ENCODE measurements at places on chromosomes 12 and 14. TPM values are rescaled to one million over a fixed set of nuclear protein-coding genes. Genes with fewer than 3 reads are reported as not detected.

DNA sequence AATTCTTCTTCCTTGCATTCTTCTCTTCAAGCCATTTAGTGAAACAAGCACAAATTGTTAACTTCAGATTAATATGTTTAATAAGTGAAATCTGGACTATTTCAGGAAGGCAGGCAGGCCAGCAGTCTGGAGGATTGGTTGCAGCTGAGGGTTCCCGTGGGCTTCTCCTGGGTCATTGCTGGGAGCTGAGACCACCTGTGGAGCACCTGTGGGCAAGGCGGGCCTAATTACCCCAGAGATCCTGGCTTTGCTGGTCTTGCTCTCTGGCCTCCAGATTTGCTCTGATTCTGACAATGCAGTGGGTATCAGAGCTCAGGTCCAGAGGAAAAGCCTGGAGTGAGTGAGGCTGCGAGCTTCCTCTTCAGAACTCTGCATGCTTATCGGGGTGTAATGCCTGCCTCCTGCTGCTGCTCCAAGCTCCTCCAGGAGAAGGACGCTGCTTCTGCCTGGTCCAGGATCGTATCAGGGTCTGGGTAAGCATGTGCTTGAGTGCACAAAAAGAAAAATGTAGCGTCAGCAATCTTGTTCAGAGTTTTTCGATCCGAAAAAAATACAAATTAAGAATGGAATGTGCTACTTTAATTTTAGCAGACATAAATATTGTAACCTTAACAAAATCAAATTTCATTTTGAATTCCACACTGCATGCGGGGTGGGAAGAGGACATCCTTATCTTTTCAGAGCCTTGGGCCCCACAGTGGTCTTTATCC is 93.8 kb downstream of the TMEM30B start:
- peaks cover 7% of the 10 kb centered on the region for H3K27me3 ChIP-seq
- H3K4me1 ChIP-seq = no peaks in the 10 kb centered on the region
- H3K36me3 ChIP-seq = no peaks in the 10 kb centered on the region
- no peak for DNase-seq
- H3K27ac ChIP-seq = no peak overlapping the region

Gene MMP14
- 1.9 TPM for total RNA-seq

DNA sequence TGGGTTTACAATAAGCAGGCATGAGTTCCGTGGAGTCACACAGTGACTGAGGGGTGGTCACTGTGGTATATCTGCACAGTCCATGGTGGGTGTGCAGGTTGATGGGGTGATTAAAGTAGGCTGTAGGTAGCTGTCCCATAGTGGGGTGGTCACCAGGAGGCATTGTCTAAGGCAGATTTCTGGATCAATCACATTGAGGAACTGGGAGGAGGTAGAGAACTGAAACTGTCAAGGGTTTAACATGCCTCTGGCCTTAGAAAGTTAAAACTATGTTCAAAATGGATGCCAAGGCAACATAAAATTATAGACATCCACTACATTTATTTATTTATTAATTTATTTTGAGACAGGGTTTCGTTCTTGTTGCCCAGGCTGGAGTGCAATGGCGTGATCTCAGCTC is 8.3 kb downstream of the ADCK1 start:
- no peak overlapping the region for H3K27ac ChIP-seq
- H3K36me3 ChIP-seq = no peaks in the 10 kb centered on the region
- no peak for DNase-seq
- H3K4me3 ChIP-seq = no peak overlapping the region
- H3K4me1 ChIP-seq = no peaks in the 10 kb centered on the region

GRCh38 chr14:76236172-76237130 is 84.7 kb downstream of the GPATCH2L start:
- no peaks in the 10 kb centered on the region for H3K27me3 ChIP-seq
- no peak for DNase-seq
- no peaks in the 10 kb centered on the region for H3K4me1 ChIP-seq
- H3K27ac ChIP-seq = no peak overlapping the region
- H3K36me3 ChIP-seq = no peaks in the 10 kb centered on the region

DNA sequence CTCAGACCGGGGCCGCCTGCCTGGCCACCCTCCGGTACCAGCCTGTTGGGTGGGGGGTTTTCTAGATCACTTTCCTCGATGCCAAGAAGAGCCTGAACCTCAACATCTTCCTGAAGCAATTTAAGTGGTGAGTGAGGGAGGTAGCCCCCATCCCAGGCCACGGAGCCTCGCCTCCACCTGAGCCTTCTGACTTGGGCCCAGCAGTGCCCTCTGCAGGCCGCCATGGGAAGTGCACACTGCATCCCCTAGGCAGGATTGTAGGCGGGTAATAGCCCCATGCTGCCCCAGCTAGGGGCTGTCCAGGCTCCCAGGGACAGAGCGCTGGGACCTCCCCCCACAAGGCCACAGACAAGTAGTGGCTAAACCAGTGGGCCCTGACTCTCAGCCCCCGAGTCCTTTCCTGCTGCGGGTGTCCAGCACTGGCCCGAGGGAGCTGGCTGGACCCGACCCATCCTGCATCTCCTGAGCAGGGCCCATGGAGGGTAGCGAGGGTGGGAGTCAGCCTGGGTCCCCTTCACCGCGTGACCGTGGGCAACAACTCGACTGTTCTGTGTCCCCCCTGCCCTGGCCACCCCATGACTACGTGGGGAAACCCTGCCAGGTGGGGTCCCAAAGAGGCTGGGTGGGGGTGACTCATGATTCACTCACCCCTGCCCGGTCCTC is 15.3 kb upstream of the ADSS1 start:
- no peak overlapping the region for H3K27ac ChIP-seq
- no peaks in the 10 kb centered on the region for H3K27me3 ChIP-seq
- peaks cover 59% of the 10 kb centered on the region for H3K36me3 ChIP-seq
- peak; percentile 80 for DNase-seq
- no peaks in the 10 kb centered on the region for H3K4me1 ChIP-seq

DNA sequence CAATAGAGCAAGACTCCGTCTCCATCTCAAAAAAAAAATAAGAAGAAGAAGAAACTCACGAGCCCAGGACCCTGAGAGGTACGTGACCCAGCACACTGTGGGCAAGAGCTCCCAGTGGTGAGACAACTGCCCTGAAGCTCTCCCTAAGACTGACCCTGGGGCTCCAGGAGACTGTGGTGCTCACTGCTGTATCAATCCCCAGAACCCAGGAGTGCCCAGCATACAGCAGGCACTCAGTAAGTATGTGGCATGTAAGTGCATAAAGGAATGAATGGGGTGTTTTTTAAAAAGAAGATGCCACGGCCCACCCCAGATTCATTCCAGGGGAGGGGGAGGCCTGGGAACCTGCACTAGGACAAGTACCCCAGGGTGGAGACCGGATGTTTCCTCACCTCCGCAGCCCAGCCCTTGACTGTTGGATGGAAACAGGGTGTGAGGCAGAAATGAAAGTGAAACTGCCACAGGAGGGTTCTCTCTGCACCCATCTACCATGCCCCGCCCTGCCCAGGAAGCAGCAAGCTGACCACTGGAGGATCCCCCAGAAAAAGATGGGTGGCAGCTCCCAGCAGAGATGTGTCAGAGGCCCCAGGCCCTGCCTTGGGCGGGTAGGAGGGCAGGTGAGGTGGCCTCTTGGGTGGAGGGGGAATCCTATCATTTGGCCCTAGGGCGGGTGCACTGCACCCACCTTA is 12.2 kb downstream of the ITPK1 start:
- DNase-seq = peak; percentile 65
- peaks cover 15% of the 10 kb centered on the region for H3K4me1 ChIP-seq

DNA sequence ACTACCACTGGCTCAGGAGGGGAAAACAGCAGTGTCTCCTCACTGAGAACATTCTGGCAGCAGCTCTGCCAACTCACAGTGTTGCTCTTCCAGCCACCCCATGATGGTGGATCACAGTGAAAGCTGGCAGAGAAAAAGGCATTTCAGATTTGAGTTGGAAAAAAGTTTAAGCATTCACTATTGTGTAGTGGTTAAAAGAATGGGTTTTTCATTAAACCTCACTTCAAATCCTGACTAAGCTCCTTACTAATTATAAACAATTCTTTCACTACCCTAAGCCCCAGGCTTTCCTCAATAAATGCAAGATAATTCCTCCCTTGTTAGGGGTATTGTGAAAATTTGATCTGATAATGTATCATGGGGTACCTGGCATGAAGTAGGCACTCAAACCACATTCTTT is 518.1 kb downstream of the SNAPC1 start:
- no peak overlapping the region for H3K27ac ChIP-seq
- DNase-seq = no peak
- H3K36me3 ChIP-seq = no peaks in the 10 kb centered on the region
- no peaks in the 10 kb centered on the region for H3K27me3 ChIP-seq
- no peaks in the 10 kb centered on the region for H3K4me1 ChIP-seq

- no peaks in the 10 kb centered on the region for H3K4me1 ChIP-seq
- H3K27me3 ChIP-seq = no peaks in the 10 kb centered on the region
- no peak overlapping the region for H3K27ac ChIP-seq
- no peak for DNase-seq
- H3K4me3 ChIP-seq = no peak overlapping the region
These were observed 221.7 kb downstream of the ZFP36L1 start for GRCh38 chr14:68571114-68571591.

DNA sequence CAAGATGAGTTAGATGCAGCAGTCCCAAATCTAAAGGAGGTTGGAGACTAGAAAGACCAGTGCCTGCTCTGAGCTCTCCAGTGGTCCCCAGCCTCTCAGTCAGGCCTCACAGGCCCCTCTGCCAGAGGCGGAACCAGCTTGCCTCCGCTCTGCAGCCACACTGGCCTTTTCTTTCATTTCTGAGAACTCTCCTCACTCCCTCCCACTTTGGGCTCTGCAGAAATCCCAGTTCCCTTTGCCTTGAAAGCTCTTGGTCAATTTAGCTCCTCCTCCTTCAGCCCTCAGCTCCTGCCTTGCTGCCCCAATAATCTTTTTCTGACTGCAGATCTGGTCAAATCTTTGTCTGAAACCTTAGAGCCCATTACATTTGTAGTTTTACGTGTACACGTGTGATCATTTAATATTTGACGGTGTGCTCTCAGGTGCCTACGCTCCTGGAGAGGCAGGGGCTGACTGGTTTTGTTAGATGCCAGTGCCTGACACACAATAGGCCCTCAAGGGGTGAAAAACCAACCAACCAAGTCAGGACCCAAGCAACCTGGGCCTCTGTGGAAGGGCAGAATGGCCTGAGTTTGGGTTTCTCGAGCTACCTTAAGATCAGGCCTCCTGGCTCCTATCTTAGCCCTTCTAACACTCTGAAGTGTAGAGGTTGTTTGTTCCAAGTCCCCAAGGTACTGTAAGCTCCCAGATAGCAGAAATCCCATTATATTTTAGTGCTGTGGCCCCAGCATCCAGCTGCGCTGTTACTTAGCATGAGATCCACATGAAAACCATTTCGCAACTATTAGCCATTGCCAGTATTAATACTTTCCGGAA is 1.1 kb upstream of the NUDT4 start:
- H3K4me3 ChIP-seq = no peak overlapping the region
- no peaks in the 10 kb centered on the region for H3K27me3 ChIP-seq
- no peak for DNase-seq
- peaks cover 12% of the 10 kb centered on the region for H3K4me1 ChIP-seq

Gene HDAC7
- 194 TPM for total RNA-seq

Gene CEP83
- total RNA-seq = 18.6 TPM

GRCh38 chr12:107515446-107515958 is 170.1 kb upstream of the PWP1 start:
- no peaks in the 10 kb centered on the region for H3K4me1 ChIP-seq
- H3K36me3 ChIP-seq = no peaks in the 10 kb centered on the region
- DNase-seq = no peak
- no peak overlapping the region for H3K27ac ChIP-seq
- H3K4me3 ChIP-seq = no peak overlapping the region
- H3K27me3 ChIP-seq = no peaks in the 10 kb centered on the region

- H3K27ac ChIP-seq = no peak overlapping the region
- no peak overlapping the region for H3K4me3 ChIP-seq
- DNase-seq = no peak
- H3K36me3 ChIP-seq = no peaks in the 10 kb centered on the region
- H3K27me3 ChIP-seq = no peaks in the 10 kb centered on the region
- no peaks in the 10 kb centered on the region for H3K4me1 ChIP-seq
These were observed 381.8 kb downstream of the NUAK1 start for GRCh38 chr12:105756961-105757360.

Gene LIMA1
- 14.7 TPM for total RNA-seq

GRCh38 chr14:90523544-90523943 is 126.7 kb downstream of the CALM1 start:
- no peak for DNase-seq
- no peak overlapping the region for H3K4me3 ChIP-seq
- H3K27ac ChIP-seq = no peak overlapping the region
- no peaks in the 10 kb centered on the region for H3K4me1 ChIP-seq

GRCh38 chr14:50003213-50004021 is 110.5 kb downstream of the ARF6 start:
- no peaks in the 10 kb centered on the region for H3K27me3 ChIP-seq
- H3K4me1 ChIP-seq = peaks cover 48% of the 10 kb centered on the region
- peak overlapping the region; percentile 64 for H3K4me3 ChIP-seq
- H3K27ac ChIP-seq = peak overlapping the region; percentile 90

DNA sequence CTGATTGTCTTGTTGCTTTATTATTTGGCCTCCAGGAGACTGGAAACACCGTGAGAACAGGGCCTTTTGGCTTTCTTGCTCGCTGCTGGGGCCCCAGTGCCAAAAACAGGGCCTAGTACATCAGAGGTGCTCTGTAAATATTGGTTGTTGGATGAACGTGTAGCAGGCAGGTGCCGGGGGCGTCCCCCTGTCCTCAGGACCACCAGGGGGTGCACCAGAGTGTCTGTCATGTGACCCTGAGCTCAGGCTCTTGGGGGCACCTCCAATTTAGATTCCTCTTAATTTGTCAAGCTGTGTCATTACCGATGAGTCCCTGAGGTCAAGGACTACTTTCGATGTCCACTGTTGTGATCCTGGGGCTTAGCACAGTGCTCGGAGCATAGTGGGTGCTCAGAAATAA is 87.1 kb downstream of the ACACB start:
- H3K36me3 ChIP-seq = no peaks in the 10 kb centered on the region
- H3K27me3 ChIP-seq = no peaks in the 10 kb centered on the region
- no peaks in the 10 kb centered on the region for H3K4me1 ChIP-seq
- H3K27ac ChIP-seq = no peak overlapping the region
- DNase-seq = no peak

Gene MAP1LC3B2
- total RNA-seq = 1.5 TPM

DNA sequence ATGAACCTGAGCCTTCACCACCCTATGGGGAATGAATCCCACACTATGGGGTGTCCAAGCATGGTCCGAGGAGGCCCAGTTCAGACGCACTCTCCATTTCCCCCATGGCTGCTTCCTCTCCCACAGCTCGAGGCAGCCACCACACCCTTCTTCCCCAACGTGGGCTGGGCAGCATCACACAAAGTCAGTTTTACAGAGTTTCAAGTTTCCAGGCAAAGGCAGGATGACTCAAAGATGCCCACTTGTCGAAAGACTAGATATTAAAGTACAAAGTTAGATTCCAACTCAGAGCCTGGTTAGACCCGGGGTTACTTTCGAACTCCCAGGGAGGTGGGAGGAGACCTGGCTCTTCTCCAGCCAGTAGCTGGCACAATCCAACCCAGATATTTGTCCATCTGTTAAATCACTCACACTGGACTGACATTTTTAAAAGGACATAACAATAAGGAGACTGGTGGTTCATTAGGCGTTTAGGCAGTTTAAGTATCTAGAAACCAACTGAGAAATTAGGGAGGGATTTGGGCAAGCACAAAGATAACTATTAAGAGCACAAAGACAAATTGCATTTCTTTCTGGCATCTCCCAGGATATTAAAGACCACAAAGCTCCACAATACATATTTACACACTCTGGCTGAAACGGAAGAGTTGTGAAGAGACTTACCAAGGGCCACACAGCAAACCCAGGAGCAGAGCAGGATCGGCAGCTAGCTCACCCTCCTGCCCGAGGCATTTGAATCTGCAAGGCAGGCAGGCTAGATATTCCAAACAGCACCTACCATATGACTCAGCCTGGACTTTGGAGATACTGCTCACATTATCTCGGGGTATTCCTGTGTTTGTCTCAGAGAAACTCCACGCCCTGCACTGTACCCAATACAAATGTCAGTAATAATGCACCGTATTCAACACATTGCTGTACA is 34.8 kb downstream of the TMCC3 start:
- no peaks in the 10 kb centered on the region for H3K4me1 ChIP-seq
- no peak overlapping the region for H3K4me3 ChIP-seq
- DNase-seq = no peak
- H3K27me3 ChIP-seq = no peaks in the 10 kb centered on the region
